H54 (cell line): ENCODE measurements at places on chromosomes 6 and 20.

DNA sequence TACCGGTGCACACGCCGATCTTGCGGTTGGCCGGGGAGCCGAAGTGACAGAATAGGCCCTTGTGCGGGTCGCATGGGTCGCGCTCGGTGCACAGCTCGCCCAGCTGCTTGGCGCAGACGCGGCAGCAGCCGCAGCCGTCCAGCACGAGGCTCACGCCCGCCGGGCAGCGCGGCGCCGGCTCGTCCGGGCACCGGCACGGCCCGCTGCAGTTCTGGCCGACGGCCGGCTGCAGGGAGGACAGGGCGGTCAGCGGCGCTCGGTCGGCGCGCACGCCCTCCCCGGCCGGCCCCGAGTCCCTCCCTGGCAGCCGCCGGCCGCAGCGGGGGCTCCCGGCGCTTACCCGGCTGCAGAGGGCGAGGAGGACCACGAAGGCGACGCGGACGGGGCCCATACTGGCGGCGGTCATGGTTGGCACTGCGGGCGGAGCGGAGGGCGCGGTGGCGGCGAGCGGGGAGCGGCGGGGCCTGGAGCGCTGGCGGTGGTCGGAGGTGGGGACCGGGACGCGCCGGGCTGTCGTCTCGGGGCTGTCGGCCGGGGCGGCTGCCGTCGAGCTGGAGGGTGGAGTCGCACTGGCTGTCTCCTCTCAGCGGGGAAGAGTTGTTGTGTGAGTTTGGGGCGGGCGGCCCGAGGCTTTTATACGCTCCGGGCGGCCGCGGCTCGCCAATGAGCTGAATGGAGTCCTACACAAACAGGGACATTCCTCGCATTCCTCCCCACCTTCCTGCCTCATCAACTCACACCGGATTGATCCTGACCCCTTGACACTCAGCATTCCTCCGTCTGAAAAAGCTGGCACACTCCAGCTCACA lies at the start of gene CCN2:
TSS of gene CCN2 (minus strand) at position 606 of the 809 bp plus-strand sequence. CDS start at position 406, 200 bp downstream.
- DNase-seq, result peak; percentile 56

GRCh38 chr6:7156643-7157278 lies 49.0 kb downstream of the RREB1 start:
- no peak for DNase-seq

DNA sequence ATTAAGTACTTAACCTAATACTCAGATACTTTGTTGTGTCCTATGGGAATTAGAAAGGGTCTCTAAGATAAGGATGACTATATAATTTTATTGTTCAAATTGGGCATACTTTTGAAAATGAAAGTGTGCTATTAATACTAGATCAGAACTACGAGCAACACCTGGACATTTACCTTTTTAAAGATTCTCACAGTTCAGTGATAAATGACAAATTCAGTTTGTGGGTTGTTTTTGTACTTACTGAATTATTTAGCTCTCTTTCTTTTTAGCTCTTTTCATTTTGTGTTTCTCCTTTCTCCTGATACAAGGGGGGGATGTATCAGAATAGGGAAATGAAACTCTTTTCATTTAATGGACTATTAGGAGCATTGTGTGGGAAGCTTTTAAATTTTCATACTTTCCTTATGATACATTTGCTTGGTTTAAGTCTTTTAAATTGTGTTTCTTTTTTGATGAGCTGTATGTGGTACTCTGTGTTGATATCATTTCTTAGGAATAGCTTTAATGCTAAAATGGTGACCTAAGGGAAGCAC lies 47.5 kb downstream of the PHF3 start:
- DNase-seq, result no peak

- no peak for DNase-seq
These were observed 121.7 kb downstream of the SMOC2 start for GRCh38 chr6:168562576-168563151.
